ENCODE measurements at places on chromosomes 1 and 21.

DNA sequence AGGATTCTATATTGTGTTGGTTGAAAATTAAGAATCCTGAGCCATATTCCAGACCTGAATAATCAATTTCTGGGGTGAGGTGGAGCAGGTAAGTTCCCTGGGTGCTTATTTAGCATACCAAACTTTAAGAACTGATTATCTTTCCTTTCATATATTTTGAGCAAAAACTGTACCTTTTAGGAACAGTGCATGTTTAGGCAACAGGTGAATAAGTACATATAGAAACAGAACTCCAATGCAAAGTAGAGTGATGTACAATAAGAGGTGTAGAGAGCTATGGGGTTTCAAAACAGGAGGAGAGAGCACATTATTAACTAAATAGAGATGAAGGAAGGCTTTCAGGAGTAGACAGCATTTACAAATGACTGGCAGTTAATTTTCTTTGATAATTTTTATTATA is 28.7 kb downstream of the TMED5 start:
- no peak for DNase-seq

DNA sequence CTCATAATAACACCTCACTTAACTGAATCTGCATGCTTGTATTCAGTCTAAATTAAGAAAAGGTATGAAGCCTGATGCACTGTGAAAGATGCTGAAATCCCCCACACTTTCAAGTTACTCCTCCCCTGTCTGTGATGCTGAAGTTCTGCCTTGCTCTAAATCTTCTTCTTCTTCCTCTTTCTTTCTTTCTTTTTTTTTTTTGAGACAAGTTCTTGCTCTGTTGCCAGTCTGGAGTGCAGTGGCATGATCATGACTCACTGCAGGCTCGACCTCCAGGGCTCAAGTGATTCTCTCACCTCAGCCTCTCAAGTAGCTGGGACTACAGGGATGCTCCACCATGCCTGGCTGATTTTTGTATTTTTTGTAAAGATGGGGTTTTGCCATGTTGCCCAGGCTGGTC is 231.0 kb upstream of the B3GALT2 start:
- no peak for DNase-seq

GRCh38 chr21:43689556-43690337 is 29.2 kb upstream of the PDXK start:
- no peak for DNase-seq

DNA sequence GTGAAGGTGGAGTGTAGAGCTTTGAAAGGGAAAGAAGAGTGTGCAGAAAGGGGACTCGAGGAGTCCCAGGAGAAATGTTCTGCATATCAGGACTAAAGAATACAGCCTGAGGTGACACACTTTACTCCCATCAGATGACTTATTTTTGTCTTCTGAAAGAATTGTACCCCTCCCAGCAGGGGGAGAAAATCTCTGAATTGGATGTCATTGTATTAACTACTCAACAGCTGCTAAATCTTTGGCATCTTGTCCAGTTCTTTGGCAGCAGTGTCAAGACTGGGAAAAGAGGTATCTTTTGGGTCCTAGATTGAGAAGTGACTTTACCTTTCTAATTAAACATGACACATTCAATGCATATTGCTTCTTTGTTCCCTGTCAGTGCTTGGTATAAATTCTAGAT is 18.9 kb downstream of the UBE4B start:
- no peak for DNase-seq

- no peak for DNase-seq
Measured at GRCh38 chr1:230858918-230859729, 9.2 kb downstream of the C1orf198 start.

GRCh38 chr1:156246781-156247459 is 936 bp downstream of the PAQR6 start:
- DNase-seq, result no peak

- no peak for DNase-seq
Measured at GRCh38 chr1:7284839-7285435, 486.2 kb upstream of the VAMP3 start.

GRCh38 chr21:34603002-34603709 is 11.8 kb downstream of the RCAN1 start:
- no peak for DNase-seq

DNA sequence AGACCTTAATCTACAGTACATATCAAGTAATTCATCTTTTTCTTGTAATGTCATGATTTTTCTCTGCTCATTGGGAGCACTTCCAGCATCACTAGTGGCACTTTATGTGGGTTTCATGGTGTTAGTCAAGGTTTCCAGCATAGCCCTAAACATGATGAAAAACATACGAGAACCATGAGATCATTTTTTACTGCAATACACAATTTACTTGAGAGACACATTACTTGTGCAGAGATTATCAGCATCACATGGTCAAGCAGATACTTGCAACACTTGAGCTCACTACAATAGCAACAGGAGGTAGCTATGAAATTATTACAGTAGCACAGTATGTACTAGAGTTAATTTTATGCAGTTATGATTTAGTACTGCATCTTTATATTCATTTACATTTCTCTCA is 36.4 kb downstream of the ITGB3BP start:
- DNase-seq, result no peak

- DNase-seq, result no peak
Measured at GRCh38 chr1:114122941-114123618, 30.6 kb downstream of the SYT6 start.

DNA sequence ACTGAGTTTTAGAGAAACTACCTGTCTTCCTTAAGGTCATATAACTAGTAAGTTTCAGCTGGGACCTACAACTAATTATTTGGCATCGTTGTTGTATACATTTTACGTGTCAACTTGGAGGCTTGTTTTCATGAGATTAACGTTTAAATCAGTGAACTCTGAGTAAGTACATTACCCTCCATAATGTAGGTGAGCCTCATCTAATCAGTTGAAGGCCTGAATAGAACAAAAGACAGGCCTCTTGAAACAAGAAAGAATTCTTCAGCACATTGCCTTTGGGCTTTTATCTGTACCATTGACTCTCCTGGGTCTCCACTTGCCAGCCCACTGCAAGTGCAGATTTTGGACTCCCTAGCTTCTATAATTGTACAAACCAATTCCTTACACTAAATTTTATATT is 364.6 kb downstream of the ADGRL2 start:
- no peak for DNase-seq
